Vagina (tissue), 2 donors: ENCODE measurements at places on chromosomes 12 and 14.

GRCh38 chr14:20866963-20867362 is 24.2 kb upstream of the RNASE3 start:
- no peak for DNase-seq

DNA sequence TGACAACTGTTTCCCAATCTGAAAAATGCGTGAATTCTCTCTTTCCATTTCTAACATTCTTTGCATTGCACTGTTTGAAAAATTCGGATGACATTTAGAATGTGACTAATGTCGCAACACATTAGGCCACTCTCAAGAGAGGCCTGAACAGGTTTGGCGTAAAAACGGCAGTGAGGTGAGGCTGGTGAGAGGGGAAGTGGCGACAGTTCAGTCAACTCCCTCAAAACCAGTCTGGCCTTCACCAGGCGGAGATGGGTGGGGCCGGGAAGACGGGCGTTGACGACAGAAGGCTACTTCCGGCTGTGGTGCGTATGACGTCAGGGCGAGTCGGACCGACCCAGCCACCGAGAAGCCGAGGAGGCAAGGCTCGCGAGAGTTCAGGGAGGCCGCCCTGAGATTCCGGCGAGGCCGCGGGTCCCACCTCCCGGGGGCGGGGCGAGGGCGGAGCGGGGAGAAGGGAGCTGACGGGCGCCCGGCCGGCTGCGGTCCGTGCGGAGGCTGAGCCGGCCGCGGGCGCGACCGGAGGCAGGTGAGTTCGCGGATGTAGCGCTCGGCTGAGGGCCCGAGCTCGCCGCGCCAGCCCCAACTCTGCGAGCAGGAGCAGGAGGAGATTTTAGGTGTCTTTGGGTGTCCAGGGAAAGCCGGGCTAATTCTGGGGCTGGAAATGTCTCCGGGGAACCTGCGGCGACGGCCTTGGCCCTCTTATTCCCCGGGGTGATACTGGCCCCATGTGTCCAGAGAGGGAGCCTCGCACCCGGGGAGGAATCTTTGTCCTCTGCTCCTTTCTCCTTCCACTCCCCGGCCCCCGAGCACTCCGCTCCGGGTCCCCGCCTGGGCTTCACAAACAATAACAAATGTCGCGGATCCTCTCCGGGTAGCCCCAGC is at the start of gene STK38L:
Gene STK38L (plus strand): TSS at position 483 of the 885 bp plus-strand sequence. CDS start 53,435 bp downstream, outside the sequence.
- DNase-seq = peak; percentile 98

- no peak for DNase-seq
Measured at GRCh38 chr14:95662376-95663186, 23.6 kb upstream of the TCL1B start.

DNA sequence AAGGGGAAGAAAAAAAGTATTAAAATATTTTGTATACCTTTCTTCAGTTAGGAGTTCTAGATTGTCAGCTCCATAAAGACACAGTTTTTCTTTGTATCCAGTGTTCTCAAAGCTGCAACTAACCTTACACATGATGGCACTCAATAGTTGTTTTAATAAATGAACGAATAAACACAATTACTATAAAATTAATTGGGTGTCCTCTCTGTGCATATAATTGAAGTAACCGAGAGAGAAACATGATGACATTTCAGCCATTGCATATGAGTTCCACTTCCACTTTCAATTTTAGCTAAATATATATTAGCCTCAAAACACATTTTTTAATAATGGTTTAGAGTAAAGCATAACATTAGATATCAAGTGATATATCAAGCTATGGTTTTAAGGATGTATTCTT is 671.2 kb downstream of the LRFN5 start:
- DNase-seq = no peak

DNA sequence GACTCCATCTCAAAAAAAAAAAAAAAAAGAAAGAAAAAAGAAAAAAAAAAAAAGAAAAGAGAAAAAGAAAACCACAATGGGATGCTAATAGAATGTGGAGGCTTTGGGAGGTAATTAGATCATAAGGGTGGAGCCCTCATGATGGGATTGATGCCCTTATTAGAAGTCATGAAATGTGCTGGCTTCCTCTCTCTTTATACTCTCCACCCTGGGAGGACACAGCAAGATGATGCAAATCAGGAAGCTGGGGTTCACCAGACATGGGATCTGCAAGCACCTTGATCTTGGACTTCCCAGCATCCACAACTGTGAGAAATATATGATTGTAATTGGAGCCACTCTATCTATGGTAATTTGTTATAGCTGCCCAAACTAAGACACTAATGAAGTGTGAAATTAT is 13.4 kb upstream of the DRAM1 start:
- no peak for DNase-seq

DNA sequence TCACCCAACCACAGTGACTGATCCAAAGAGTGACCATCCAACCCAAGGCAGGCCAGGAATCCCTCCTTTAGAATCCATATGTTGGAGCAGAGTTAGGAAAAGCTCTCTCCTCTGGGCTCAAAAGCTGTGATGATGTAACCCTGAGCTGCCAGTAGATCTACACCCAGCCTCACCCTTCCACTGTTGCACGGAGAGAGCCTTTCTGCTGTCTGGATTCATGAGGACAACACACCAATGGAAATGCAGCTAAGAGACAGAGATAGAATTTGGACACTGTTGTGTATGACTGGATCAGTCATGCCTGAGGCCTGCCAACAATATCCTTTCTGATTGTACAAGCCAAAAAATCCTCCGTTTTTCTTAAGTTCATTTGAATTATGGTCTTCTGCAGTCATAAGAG is 4.4 kb upstream of the OR6J1 start:
- no peak for DNase-seq

DNA sequence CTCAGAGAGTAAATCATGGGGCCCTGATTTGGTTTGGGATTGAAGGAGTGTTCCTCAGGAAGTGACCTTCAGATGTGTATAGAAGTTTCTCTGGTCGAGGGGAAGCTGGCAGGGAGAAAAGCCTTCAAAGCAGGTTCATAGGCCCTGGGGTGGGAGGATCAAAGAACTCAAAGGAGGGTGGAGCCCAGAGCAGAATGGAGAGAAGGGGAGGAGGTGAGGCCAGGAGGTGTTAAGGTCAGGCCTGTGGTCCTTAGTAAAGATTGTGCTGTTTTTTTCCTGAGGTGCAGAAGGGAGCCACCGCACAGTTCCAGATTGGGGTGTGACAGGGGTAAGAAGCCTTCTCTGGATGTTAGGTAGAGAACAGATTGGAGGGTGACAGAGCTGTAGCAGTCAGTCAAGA is 9.7 kb upstream of the CFAP251 start:
- no peak for DNase-seq

GRCh38 chr12:69388371-69388770 is 28.8 kb downstream of the YEATS4 start:
- no peak for DNase-seq

DNA sequence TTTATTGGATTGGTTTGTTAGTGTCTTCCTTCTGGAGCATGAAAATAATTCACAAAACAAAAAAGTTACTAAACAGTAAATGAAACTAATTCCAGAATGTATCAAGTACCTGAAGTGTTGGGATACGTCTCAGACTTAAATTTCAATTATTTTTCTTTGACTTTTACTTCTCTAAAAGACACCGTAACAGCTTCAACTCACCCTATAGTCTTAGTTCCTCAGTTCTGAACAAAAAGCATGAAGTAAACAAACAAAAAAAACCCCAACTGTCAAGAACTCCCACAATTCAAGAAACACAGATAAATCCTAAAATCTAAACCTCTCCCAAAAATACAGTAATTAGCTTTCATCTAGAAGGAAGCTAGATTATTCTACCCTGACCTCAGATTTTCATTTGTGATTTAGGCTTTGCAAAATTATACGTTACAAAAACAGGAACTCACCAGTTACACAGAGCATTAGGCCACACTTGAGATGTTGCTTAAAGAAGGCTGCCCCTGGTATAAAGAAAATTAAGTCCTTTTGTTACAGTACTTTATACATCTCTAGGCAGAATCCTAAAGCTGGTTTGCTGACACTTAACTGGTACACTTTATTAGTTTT is 10.2 kb downstream of the HEATR5A start:
- DNase-seq = no peak
